ENCODE measurements at places on chromosomes 7 and 10. TPM values are rescaled to one million over a fixed set of nuclear protein-coding genes. Genes with fewer than 3 reads are reported as not detected.

- no peaks in the 10 kb centered on the region for H3K36me3 ChIP-seq
- no peak overlapping the region for H3K4me3 ChIP-seq
- no peaks in the 10 kb centered on the region for H3K4me1 ChIP-seq
- H3K27ac ChIP-seq, result no peak overlapping the region
Measured at GRCh38 chr7:12630513-12630819, 57.0 kb upstream of the ARL4A start.

DNA sequence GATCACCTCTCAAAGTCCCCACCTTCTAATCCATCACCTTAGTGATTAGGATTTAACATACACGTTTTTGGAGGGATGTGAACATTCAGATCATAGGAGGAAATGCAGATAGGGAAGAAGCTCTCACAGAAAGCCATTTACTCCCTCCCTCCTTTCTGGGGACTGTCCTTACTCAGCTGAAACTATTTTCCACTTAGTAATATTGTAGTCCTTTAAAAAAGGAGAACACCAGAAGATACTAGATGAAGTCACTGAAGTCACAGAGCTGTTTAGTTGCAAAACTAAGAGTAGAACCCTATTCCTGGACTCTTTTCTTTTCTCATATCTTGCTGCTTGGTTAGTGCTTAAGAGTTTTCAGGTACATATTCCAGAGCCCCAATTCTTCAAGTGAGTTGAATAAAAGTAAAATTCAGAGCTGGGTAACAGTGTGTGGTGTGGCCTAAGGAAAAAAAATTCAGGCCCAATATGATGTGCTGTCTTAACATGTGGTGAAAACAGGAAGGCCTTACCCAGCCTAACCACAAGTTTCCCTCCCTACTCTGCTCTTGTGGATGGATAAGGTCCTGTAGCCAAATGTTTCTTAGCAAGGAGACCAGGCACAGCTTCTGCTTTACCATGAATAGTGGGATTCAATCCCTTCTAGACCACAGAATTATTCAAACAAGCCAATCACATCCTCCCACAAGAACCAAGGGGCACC, 135.7 kb downstream of the INHBA start:
- no peak overlapping the region for H3K27ac ChIP-seq
- no peak for DNase-seq
- no peaks in the 10 kb centered on the region for H3K36me3 ChIP-seq
- no peak overlapping the region for H3K4me3 ChIP-seq

Gene HTRA1
- not detected for total RNA-seq

GRCh38 chr7:90833443-90833842, 237.3 kb downstream of the CDK14 start:
- H3K27me3 ChIP-seq, result no peaks in the 10 kb centered on the region
- DNase-seq, result no peak
- no peak overlapping the region for H3K4me3 ChIP-seq
- no peaks in the 10 kb centered on the region for H3K36me3 ChIP-seq
- no peaks in the 10 kb centered on the region for H3K4me1 ChIP-seq

DNA sequence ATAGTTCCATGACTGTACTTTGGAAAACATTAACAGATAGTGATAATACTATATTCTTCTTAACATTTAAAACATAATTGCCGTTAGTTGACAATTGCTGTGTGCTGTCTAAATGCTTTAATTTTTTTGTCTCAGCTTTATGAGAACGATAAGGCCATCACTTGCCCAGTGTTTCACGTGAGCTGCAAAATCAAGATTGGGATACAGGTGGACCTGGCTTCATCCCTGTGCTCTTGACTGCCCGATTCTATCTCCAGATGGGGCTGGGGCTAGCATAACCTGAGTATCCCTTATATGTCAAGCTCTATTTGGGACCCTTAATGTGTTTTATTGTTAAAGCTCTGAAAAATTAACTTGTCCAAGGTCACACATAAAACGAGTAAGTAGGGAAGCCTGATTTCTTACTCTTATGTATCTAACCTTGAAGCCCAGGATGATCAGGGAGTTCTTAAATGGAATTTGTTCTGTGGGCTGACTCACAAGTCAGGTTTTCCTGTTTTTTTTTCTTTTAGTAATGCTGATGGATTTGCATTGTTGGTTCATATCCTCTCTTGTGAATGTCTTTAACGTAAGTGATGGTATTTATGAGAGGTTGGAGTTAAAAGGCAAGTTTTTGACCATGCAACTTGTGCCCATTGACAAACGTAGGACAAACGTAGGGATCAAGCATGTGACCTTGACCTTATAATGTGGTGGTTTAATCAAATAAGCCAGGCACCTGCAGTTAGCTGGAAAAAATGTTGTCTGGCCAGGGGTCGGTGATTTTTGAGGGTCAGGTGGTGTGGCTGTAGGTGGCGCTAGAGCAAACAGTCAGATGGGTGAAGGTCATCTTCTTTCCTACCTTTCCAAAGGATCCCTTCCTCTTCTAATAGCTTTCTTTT, 3.6 kb downstream of the PRKAR2B start:
- DNase-seq, result no peak
- no peaks in the 10 kb centered on the region for H3K36me3 ChIP-seq
- H3K4me3 ChIP-seq, result no peak overlapping the region
- peaks cover 10% of the 10 kb centered on the region for H3K4me1 ChIP-seq
- no peaks in the 10 kb centered on the region for H3K27me3 ChIP-seq

GRCh38 chr10:109698086-109698485, 225.2 kb downstream of the XPNPEP1 start:
- no peak overlapping the region for H3K4me3 ChIP-seq
- no peaks in the 10 kb centered on the region for H3K4me1 ChIP-seq
- H3K27ac ChIP-seq, result no peak overlapping the region
- DNase-seq, result no peak

DNA sequence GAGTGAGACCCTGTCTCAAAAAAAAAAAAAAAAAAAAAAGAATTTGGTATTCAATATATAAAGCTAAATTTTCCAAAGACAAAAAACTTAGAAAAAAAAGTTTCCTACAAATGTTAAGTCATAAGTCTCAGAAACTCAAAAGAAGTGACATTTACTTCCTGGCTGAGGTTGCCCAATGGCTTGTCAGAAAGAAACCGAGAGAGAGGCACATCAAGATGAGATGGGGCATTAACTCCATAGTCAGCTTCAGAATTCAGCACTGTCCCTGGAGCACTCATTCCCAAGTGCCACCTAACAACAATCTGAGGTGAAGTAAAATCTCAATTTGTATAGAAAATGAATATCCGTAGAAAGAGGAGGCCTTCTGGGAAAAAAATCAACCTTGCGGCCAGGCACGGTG, 6.8 kb upstream of the SPOCK2 start:
- no peak for DNase-seq
- no peak overlapping the region for H3K4me3 ChIP-seq
- H3K27ac ChIP-seq, result no peak overlapping the region
- H3K4me1 ChIP-seq, result peaks cover 6% of the 10 kb centered on the region
- H3K36me3 ChIP-seq, result peaks cover 3% of the 10 kb centered on the region

GRCh38 chr10:8489823-8490222, 435.3 kb downstream of the GATA3 start:
- H3K4me3 ChIP-seq, result no peak overlapping the region
- H3K27ac ChIP-seq, result no peak overlapping the region
- H3K36me3 ChIP-seq, result no peaks in the 10 kb centered on the region
- DNase-seq, result no peak

Gene VSTM4
- 0.19 TPM for total RNA-seq

Gene TAS2R4
- total RNA-seq, result 2.6 TPM

GRCh38 chr10:21771219-21771618, 232.3 kb downstream of the DNAJC1 start:
- no peaks in the 10 kb centered on the region for H3K36me3 ChIP-seq
- no peak for DNase-seq
- H3K27ac ChIP-seq, result no peak overlapping the region
- no peaks in the 10 kb centered on the region for H3K27me3 ChIP-seq

DNA sequence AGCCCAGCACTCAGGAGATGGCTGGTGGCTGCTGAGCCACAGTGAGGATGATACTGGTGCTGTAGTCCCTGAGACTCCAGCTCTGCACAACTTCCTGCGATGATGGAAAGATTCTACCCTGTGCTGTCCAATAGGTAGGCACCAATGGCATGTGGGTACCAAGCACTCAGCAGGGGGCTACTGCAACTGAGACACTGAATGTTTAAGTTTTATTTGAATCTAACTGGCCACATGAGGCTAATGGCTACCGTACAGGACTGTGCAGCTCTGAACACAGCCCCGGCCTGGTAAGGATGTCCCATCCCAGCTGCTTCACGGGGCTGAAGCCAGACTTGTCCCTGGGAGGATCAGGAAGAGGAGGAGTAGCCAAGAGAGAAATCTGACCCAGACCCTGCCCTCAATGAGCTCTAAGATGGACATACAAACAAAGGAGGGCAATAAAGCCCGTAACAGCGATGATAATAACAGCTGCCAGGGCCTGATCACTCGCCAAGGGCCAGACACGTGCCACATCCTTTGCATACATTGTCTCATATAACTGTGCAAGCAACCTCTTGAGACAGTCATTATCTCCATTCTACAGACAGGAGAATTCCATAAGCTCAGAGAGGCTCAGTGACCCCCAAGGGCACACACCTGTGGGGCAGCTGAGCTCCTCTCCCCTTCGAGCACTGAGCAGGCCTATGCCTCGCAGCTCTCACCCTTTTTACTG, 3.8 kb downstream of the GPRIN2 start:
- no peak for DNase-seq
- no peak overlapping the region for H3K27ac ChIP-seq
- H3K27me3 ChIP-seq, result peaks cover 82% of the 10 kb centered on the region
- H3K4me1 ChIP-seq, result no peaks in the 10 kb centered on the region
- H3K4me3 ChIP-seq, result no peak overlapping the region

GRCh38 chr10:117365612-117366011, 9.6 kb downstream of the PDZD8 start:
- H3K4me3 ChIP-seq, result no peak overlapping the region
- H3K36me3 ChIP-seq, result no peaks in the 10 kb centered on the region
- H3K27ac ChIP-seq, result no peak overlapping the region
- H3K27me3 ChIP-seq, result no peaks in the 10 kb centered on the region
- no peaks in the 10 kb centered on the region for H3K4me1 ChIP-seq
- no peak for DNase-seq

Gene C10orf67
- total RNA-seq, result 0.13 TPM

Gene SNX13
- 33.6 TPM for total RNA-seq

- H3K27me3 ChIP-seq, result no peaks in the 10 kb centered on the region
- H3K4me1 ChIP-seq, result no peaks in the 10 kb centered on the region
- DNase-seq, result no peak
- H3K4me3 ChIP-seq, result no peak overlapping the region
Measured at GRCh38 chr10:66837335-66837734, 88.5 kb upstream of the LRRTM3 start.

- H3K4me1 ChIP-seq, result no peaks in the 10 kb centered on the region
- no peaks in the 10 kb centered on the region for H3K36me3 ChIP-seq
- no peak overlapping the region for H3K27ac ChIP-seq
- H3K4me3 ChIP-seq, result no peak overlapping the region
Measured at GRCh38 chr10:106189292-106189691, 975.2 kb downstream of the SORCS1 start.

Gene NOC3L
- total RNA-seq, result 27.5 TPM

Gene DENND2A
- total RNA-seq, result not detected

- no peaks in the 10 kb centered on the region for H3K4me1 ChIP-seq
- H3K27me3 ChIP-seq, result no peaks in the 10 kb centered on the region
- no peak overlapping the region for H3K27ac ChIP-seq
Measured at GRCh38 chr7:116399819-116400218, 99.7 kb upstream of the CAV2 start.

DNA sequence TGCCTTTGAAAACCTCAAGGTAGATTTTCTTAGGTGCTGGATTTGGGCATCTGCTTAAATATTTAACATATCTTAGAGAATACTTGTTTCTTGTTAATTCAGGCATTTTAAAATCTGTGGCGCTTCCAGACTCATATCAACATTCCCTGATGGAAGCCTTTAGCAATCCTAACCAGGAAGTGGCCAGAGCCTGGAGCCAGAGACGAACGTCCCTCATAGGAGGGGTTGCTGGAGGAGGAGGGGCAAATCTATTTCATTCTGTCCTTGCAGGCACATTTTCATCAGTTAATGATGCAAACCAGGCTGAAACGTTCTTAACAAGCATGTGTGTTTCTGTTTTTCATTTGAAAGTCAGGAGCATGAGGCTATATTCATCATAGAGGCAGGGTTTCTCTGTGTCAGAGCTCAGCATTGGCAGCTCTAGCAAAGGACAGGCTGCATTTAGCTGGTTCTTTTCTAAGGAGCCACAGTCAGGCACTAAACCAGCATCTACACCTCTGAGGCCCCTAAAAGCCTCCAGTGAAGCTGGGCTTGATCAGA, 17.8 kb upstream of the IFIT2 start:
- H3K27me3 ChIP-seq, result no peaks in the 10 kb centered on the region
- H3K4me1 ChIP-seq, result no peaks in the 10 kb centered on the region
- DNase-seq, result no peak
- H3K27ac ChIP-seq, result no peak overlapping the region

Gene RBP3
- not detected for total RNA-seq

Gene TRPV5
- not detected for total RNA-seq

GRCh38 chr7:19696926-19697325, 11.9 kb downstream of the POLR1F start:
- H3K27me3 ChIP-seq, result peaks cover 5% of the 10 kb centered on the region
- no peak overlapping the region for H3K4me3 ChIP-seq
- DNase-seq, result no peak
- no peak overlapping the region for H3K27ac ChIP-seq
- H3K4me1 ChIP-seq, result no peaks in the 10 kb centered on the region

- no peak overlapping the region for H3K4me3 ChIP-seq
- no peaks in the 10 kb centered on the region for H3K27me3 ChIP-seq
- H3K4me1 ChIP-seq, result no peaks in the 10 kb centered on the region
- no peaks in the 10 kb centered on the region for H3K36me3 ChIP-seq
- H3K27ac ChIP-seq, result no peak overlapping the region
- DNase-seq, result no peak
Measured at GRCh38 chr10:29353887-29354561, 65.2 kb downstream of the LYZL1 start.

DNA sequence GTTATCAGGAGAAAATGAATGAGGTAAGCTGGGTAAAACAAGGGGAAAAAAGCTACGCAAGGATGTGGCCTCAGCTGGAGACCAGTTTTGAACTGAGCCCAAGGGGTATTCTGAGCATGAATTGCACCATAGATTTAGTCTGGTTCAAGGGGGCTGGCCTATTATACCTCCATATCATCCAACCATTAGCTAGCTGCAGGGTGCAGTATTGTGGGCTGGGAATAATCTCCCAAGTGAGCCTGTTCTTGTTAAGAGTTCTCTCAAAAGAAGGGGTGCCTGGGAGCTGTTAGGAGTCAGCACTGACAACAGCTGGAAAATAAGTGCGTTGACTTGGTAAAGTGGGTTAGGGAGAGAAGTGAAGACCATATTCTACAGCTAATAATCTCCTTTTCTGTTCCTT, 8.0 kb downstream of the TAS2R16 start:
- no peak overlapping the region for H3K4me3 ChIP-seq
- DNase-seq, result no peak
- H3K4me1 ChIP-seq, result no peaks in the 10 kb centered on the region
- H3K36me3 ChIP-seq, result no peaks in the 10 kb centered on the region
- no peaks in the 10 kb centered on the region for H3K27me3 ChIP-seq
- H3K27ac ChIP-seq, result no peak overlapping the region

Gene FOXI2
- total RNA-seq, result not detected

- no peak overlapping the region for H3K27ac ChIP-seq
- H3K36me3 ChIP-seq, result peaks cover 2% of the 10 kb centered on the region
- H3K4me3 ChIP-seq, result no peak overlapping the region
- DNase-seq, result no peak
- no peaks in the 10 kb centered on the region for H3K27me3 ChIP-seq
- no peaks in the 10 kb centered on the region for H3K4me1 ChIP-seq
Measured at GRCh38 chr7:92615861-92616260, 25.7 kb upstream of the FAM133B start.
